ENCODE measurements at places on chromosomes 16 and 17. TPM values are rescaled to one million over a fixed set of nuclear protein-coding genes. Genes with fewer than 3 reads are reported as not detected.

DNA sequence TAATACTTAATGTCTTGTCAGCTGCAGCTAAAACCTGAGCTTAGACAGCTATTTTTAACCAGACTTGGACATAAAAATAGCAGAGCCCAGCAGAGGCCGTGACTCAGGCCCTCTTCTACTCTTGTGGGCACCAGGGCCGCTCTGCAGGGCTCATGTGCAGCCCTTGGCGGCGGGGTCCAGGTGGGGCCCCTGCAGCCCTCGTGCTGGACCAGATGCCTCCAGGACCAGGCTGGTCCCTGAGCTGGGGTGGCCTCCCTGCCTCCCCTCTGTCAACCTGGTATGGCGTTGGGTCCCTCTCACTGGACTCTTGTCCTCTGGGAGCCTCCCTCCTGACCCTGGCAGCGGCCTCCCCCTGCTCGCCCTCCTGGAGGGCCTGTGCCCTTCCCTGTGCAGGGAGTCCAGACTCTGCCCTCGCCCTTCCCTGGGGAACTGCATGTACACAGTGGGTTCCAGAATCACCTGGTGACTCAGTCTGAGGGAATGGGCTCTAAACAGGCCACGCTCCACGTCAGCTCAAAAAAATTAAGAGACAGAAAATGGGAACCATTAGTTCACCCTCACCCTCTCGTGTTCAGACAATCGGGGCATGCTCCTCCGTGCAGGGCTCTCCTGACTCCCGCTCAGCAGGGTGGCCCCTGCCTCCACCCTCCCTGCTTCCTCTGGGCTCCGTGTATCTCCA is 9.7 kb downstream of the CDK5R1 start:
- H3K36me3 ChIP-seq, result no peaks in the 10 kb centered on the region
- DNase-seq, result no peak

GRCh38 chr17:48997103-48997826 is at the start of gene IGF2BP1:
IGF2BP1 (plus strand) TSS chr17:48997385; CDS start chr17:48997746, 361 bp downstream.
- no peak within 1 kb of the TSS for H3K27ac ChIP-seq
- DNase-seq, result peak; percentile 40
- peaks cover 71% of the 10 kb centered on the region for H3K27me3 ChIP-seq

GRCh38 chr17:70353408-70354092 is 184.2 kb downstream of the KCNJ2 start:
- H3K4me1 ChIP-seq, result no peaks in the 10 kb centered on the region
- no peaks in the 10 kb centered on the region for H3K36me3 ChIP-seq
- H3K4me3 ChIP-seq, result no peak overlapping the region
- no peaks in the 10 kb centered on the region for H3K27me3 ChIP-seq
- no peak overlapping the region for H3K27ac ChIP-seq

GRCh38 chr16:57708168-57708567 is 13.6 kb downstream of the DRC7 start:
- H3K36me3 ChIP-seq, result no peaks in the 10 kb centered on the region
- no peak overlapping the region for H3K4me3 ChIP-seq
- peaks cover 4% of the 10 kb centered on the region for H3K4me1 ChIP-seq
- H3K27ac ChIP-seq, result no peak overlapping the region
- no peak for DNase-seq

GRCh38 chr16:89473791-89474414 is 16.5 kb downstream of the ANKRD11 start:
- no peaks in the 10 kb centered on the region for H3K27me3 ChIP-seq
- no peak overlapping the region for H3K4me3 ChIP-seq
- H3K27ac ChIP-seq, result peak overlapping the region; percentile 79

- no peaks in the 10 kb centered on the region for H3K36me3 ChIP-seq
- peaks cover 2% of the 10 kb centered on the region for H3K27me3 ChIP-seq
- H3K4me1 ChIP-seq, result no peaks in the 10 kb centered on the region
- H3K27ac ChIP-seq, result no peak overlapping the region
Observed at GRCh38 chr16:66049865-66050264, 316.6 kb upstream of the CDH5 start.

- no peaks in the 10 kb centered on the region for H3K36me3 ChIP-seq
- no peaks in the 10 kb centered on the region for H3K27me3 ChIP-seq
- H3K27ac ChIP-seq, result peak overlapping the region; percentile 63
Observed at GRCh38 chr17:68456339-68457167, 743 bp downstream of the WIPI1 start.

GRCh38 chr17:40672654-40673053 is 7.7 kb upstream of the KRT222 start:
- no peak overlapping the region for H3K4me3 ChIP-seq
- peaks cover 17% of the 10 kb centered on the region for H3K27me3 ChIP-seq
- H3K27ac ChIP-seq, result no peak overlapping the region
- H3K36me3 ChIP-seq, result no peaks in the 10 kb centered on the region

DNA sequence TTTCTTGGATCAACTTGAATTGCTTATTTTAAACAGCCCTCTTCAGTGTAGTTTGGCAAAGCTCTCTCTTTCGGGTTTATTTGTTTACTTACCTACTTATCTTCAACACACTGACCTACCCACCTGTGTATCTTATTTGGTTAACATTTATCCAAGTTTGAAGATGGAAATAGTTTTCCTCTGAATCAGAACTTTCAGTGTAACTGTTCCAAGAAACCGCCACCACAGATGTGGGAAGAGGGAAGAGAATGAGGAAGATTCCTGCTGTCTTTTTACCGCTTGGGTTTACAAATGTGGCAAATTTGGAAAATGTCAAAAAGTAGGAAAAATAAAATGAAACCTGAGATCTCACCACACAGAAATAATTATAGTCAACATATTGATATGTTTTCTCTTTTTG is 115.8 kb downstream of the MSI2 start:
- H3K27ac ChIP-seq, result no peak overlapping the region
- H3K27me3 ChIP-seq, result no peaks in the 10 kb centered on the region
- H3K36me3 ChIP-seq, result peaks cover 16% of the 10 kb centered on the region
- H3K4me3 ChIP-seq, result no peak overlapping the region
- H3K4me1 ChIP-seq, result peaks cover 17% of the 10 kb centered on the region
- DNase-seq, result no peak

DNA sequence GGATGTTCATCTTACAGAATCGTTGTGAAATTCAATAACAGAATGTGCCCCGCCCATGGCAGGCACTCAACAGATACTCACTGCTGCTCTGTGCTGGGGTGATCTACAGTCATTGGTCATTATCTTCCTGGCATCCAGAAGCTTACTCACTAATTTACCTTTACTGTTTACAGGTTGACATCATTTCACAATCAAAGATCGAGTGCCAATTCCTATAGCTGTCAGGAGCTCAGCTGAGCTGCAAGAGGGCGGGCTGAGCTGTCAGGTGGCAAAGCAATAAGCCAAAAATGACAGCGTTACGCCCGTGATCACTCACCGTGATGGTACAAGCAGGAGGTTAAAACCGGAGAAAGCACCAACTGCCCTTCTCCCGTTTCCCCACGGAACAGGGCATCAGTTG is 51.2 kb downstream of the LITAF start:
- no peak overlapping the region for H3K27ac ChIP-seq
- DNase-seq, result no peak
- H3K4me3 ChIP-seq, result no peak overlapping the region
- H3K27me3 ChIP-seq, result no peaks in the 10 kb centered on the region
- H3K36me3 ChIP-seq, result no peaks in the 10 kb centered on the region

GRCh38 chr17:66524877-66525276 is 222.5 kb downstream of the PRKCA start:
- no peaks in the 10 kb centered on the region for H3K27me3 ChIP-seq
- peak; percentile 33 for DNase-seq
- H3K36me3 ChIP-seq, result peaks cover 51% of the 10 kb centered on the region
- H3K27ac ChIP-seq, result no peak overlapping the region
- peaks cover 59% of the 10 kb centered on the region for H3K4me1 ChIP-seq

GRCh38 chr16:58533751-58534470 is 18.6 kb downstream of the SETD6 start:
- no peak overlapping the region for H3K27ac ChIP-seq
- no peak for DNase-seq
- no peaks in the 10 kb centered on the region for H3K4me1 ChIP-seq
- no peak overlapping the region for H3K4me3 ChIP-seq
- H3K27me3 ChIP-seq, result no peaks in the 10 kb centered on the region
- H3K36me3 ChIP-seq, result peaks cover 73% of the 10 kb centered on the region

GRCh38 chr17:78783711-78784324 is 1.7 kb upstream of the CYTH1 start:
- peaks cover 48% of the 10 kb centered on the region for H3K4me1 ChIP-seq
- peaks cover 15% of the 10 kb centered on the region for H3K36me3 ChIP-seq
- peak overlapping the region; percentile 64 for H3K27ac ChIP-seq
- no peaks in the 10 kb centered on the region for H3K27me3 ChIP-seq
- DNase-seq, result no peak
- peak overlapping the region; percentile 5 for H3K4me3 ChIP-seq

GRCh38 chr16:22300427-22301071 is 3.3 kb downstream of the POLR3E start:
- DNase-seq, result peak; percentile 67
- H3K36me3 ChIP-seq, result peaks cover 43% of the 10 kb centered on the region
- peaks cover 41% of the 10 kb centered on the region for H3K4me1 ChIP-seq
- no peaks in the 10 kb centered on the region for H3K27me3 ChIP-seq
- H3K27ac ChIP-seq, result peak overlapping the region; percentile 56

GRCh38 chr16:88454523-88454947 is 1.5 kb downstream of the ZFPM1 start:
- peak overlapping the region; percentile 90 for H3K4me3 ChIP-seq
- peaks cover 3% of the 10 kb centered on the region for H3K36me3 ChIP-seq
- peaks cover 35% of the 10 kb centered on the region for H3K4me1 ChIP-seq
- no peaks in the 10 kb centered on the region for H3K27me3 ChIP-seq
- peak; percentile 73 for DNase-seq

RAMP2 gene
- not detected for total RNA-seq

JMJD6 gene
- 77.9 TPM for total RNA-seq

GINS3 gene
- total RNA-seq, result 16.0 TPM
